ENCODE measurements at places on chromosomes 1 and 21.

DNA sequence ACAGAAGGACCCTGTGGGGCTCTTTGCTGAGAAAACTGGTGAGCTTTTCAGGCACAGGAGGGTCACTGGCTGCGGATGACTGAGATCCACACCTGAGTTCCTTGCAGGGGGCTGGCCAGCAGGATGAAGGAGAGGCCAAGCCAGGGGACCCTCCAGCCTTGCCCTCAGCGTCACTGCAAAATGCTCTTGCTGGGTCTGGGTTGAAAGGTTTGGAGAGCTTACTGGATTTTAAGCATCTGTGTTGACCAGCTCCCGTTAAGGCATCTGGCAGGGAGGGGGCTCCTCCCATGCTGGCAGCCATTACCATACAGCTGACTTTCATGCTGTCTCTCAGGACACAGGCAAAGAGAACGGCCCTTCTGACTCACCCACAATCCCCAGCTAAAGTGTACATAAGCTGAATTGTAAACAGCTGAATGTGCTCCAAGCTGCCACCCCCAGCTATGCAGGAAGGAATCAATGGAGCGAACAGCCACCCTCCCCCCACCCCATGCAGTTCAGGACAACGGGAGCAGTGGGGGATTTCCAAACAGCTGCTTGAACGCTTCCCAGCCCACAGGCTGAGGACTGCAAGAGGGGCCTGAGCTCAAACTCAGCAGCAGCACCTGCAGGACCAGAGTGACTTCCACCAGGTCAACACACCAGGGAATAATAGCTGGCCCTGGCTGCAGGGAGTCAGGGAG lies 21.3 kb upstream of the A3GALT2 start:
- DNase-seq: peak; percentile 98

DNA sequence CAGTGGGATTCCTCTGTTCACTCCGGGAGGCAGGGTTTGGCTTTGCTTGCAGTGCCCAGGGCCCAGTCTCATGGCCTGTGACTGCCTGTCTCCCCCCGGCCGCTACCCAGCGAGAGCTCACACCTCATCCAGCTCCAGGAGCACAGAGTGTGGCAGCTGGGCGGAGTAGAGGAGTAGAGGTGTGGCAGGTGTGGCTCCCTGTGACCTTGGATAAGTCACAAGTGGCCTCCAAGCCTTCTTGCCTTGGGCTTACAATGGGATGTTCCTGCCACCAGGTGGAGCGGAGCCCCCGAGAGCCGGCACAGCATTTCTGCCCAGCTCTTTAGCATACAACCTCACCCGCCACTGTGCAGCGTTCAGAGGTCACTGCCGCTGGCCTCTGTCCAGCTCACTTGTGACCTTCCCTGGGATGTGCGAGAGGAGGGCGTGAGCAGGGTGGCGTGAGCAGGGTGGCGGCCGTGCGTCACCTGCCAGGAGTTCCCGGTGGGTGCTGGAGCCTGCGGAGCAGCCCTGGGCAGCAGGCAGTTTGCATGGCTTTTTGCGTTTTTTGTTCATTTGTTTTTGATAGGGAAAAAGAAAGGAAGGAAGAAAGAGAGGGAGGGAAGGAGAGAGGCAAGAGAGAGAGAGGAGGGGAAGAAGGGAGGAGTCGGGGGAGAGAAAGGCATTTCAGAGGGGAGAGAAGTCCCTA lies 42.4 kb downstream of the CRYAA start:
- no peak for DNase-seq

DNA sequence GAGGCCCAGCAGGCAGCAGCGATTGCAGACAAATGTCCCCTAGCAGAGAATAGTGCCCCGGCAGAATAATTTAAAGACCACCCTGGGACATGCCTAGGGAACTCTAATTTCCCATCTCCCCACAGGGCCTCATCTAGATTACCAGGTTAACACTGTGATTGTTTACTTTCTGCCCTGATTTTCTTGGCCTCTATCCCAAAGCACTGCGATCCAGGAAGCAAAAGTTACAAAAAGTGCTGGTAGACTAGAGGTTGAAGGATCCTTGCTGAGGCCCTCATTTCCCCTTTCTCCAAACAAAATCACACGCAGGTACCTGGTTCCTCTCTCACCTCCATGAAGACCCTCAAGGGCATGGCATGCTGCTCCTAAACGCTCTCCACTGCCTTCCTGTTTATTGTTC lies 229.7 kb downstream of the C1orf94 start:
- no peak for DNase-seq

GRCh38 chr1:94385308-94385929 lies 32.8 kb upstream of the ABCD3 start:
- no peak for DNase-seq

GRCh38 chr21:27802816-27803475 lies 836.1 kb upstream of the ADAMTS5 start:
- DNase-seq: no peak

GRCh38 chr1:167909691-167910180 lies 4.2 kb downstream of the ADCY10 start:
- DNase-seq: no peak

- DNase-seq: no peak
These were observed 5.5 kb downstream of the NCAM2 start for GRCh38 chr21:21003701-21004100.

DNA sequence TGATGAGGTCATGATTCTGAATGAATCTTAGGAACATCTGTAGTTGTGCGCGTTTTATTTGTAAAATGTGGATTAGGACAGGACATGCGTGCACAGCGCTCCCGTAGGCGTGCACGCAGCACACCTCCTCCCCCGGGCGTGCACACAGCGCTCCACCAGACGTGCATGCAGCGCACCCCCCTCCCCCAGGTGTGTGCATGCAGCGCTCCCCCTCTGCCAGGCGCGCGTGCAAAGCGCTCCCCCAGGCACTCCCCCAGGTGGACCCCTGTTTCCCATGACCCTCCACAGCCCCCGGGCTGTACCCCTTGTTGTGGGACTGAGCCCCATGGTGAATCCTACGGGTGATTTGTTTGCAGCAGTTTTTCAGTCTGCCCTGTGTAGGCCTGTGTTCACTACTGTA lies 61.6 kb downstream of the S100B start:
- no peak for DNase-seq

- no peak for DNase-seq
These were observed 6.3 kb upstream of the IL20 start for GRCh38 chr1:206859082-206859521.

GRCh38 chr1:69524015-69524414 lies 43.7 kb upstream of the LRRC7 start:
- DNase-seq: no peak

GRCh38 chr1:54609301-54609921 lies 13.9 kb downstream of the FAM151A start:
- DNase-seq: no peak

DNA sequence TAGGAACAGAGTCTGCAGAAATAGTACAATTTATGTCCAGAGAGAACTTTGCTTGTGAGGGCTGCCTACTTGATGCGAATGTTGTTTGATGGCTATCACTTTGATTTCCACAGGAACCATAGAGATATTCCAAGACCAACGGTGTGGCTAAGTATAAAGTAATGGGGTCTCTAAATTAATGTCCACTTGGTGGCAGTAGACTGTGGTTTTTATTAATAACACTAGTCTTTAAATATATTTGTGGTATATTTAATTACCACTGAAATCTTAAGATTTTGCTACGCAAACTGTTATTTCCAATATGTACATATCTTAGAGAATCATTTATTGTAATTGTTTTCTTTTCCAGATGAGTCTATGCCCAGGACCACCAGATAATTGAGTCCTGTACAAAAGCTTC lies 647.9 kb downstream of the PLA2G4A start:
- DNase-seq: no peak

- DNase-seq: no peak
These were observed 104.4 kb downstream of the CACHD1 start for GRCh38 chr1:64574301-64574700.

GRCh38 chr1:33876970-33877650 lies 13.2 kb downstream of the HMGB4 start:
- DNase-seq: no peak

GRCh38 chr1:71049951-71050598 lies 2.5 kb upstream of the PTGER3 start:
- DNase-seq: peak; percentile 20

GRCh38 chr1:95048317-95048716 lies 24.4 kb downstream of the ALG14 start:
- DNase-seq: no peak

DNA sequence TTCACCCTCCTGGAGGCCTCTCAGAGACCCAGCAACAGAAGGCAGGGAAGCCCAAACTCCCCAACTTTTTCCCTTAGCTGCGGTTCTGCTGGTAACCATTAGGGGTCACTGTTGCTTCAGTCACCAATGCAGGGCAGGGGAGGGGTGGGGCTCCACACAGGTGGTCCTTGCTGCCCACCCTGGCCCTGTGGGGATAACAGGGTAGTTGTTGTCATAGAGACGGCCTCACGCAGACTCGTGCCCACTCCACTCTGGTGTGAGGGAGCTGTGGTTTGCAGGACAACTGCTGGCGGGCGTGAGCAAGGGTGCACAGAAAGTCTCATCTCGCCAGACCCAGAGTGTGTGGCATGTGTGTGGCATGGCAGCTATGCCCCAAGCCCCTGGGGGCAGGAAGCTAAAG lies 19.9 kb downstream of the INSRR start:
- no peak for DNase-seq

DNA sequence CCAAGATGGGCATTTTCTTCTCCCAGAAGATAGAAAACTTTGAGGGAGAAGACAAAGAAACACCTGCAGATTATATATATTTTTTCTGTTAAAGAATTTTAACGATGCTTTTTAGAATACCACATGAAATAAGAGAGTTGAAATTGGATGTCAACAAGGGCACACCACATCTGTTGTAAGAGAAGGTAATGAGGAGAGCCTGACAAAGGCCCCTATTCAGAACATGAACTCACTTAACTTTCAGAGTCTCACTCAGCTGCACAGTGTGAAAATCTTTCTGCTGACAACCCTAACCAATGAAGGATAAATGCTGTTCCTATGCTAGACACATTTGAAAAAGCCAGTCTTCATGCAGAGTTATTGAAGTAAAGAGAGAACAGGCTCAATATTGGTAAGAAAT lies 7.3 kb downstream of the KRTAP22-2 start:
- DNase-seq: no peak

DNA sequence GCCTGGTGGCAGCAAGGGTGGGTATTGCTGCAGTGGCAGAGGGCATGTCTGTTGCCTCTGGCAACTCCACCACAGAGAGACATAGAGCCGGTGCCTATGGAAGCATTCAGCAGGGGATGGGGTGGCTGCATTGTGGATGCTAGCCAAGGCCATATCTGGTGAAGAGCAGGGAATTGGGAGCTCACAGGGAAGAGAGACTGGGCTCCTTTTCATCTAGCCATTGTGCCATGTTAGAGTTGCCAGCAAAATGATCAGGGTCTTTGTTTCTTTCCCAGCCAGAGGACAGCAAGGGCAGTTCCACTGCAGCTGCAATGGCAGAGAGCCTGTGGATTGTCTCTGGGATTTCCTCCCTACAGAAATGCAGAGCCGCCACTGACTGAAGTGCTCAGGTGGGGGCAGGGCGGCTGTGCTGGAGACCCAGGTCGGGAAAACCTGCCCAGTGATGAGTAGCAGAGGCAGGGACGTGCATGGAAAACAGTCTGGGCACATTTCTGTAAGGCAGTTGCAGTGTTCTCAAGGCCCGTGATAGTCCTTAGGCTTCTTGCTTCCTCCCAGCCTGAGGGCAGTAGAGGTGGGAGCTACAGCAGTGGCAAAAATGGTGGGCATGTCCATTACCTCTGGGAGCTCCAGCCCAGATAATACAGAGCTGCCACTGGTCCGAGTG lies 40.2 kb upstream of the CYP4X1 start:
- no peak for DNase-seq

GRCh38 chr1:154581766-154582165 lies 14.2 kb downstream of the CHRNB2 start:
- DNase-seq: no peak

DNA sequence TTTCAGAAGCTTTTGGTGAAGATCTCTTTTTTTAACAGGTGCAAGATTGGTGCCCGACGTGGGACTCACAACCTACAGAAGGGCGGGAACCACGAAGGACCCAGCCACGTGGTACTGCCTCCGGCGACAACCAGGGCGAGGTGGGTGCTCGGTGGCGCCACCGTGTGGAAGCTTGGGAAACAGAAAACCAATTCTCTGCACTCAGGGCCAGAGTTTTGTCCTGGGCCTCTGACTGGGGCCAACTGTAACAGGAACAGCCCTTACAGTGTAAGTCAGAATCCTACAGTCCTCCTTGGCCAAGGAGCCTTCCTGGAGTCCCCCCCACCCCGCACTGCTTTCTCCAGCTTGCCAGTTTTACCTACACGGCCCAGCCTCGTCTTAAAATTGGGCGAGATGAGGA lies 11.6 kb upstream of the S100A7A start:
- no peak for DNase-seq

GRCh38 chr1:30526652-30527345 lies 196.6 kb downstream of the MATN1 start:
- DNase-seq: no peak

Measured in NCI-H510A (cell line).